ENCODE measurements at places on chromosomes 5 and 9.

DNA sequence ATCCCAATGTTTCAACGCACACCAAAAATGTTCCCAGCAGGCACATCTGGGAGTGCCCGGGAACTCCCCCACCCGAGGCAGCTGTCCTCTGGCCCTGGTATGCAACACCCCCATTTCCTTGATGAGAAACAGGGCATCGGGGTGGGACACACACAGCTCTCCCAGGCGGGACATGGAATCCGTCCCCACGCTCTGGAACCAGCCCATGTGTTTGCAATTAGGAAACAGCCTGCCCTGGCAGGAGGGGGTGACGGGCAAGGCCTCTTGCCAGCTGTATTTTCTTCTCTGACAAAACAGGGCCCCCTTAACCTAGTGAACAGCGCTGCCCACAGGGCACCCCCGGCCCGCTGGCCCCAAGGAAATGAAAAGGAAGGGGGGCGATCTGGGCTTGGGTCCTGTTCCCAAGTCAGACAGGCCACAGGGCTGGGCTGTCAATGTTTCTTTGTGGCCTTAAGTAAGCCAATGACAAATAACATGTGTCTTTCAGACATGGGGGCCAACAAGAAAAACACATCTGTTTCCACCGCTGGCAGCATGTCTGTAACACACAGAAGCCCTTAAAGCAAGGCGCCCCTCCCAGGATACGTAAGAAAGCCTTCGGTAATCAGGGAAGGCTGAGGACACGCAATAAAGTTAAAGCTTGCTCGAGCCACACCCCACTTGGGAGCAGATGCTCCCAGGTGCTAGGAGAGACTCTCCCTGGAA is 125.3 kb downstream of the ROR2 start:
- no peak for DNase-seq

DNA sequence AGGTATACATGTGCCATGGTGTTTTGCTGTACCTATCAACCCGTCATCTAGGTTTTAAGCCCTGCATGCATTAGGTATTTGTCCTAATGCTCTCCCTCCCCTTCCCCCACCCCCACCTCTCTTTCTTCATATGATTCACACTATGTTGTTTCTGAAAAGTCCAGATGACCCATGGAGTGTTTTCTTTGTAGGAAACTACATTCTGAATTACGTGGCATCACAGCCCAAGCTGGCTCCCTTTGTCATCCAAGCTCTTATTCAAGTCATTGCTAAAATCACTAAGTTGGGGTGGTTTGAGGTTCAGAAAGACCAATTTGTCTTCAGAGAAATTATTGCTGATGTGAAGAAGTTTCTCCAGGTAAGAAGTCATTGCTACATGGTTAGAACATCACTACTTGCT is 30.4 kb downstream of the RANBP17 start:
- no peak for DNase-seq

DNA sequence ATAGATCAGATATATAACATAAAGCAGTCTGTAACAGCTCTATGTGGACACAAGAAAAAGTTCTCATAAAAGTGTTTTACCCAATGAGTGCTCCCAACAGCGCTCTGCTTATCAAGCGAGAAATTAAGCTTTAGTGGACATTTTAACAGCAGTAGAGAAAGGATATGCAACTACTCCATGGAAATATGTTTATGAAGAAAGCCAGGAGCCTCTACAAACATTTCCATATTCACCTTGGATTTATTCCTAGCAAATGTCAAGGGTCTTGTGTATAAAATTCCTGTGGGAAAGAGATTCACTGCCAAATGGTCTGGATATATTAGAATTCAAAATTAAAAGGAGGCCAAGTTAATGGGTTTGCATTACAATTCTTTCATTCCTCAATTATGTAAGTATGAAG is 66.5 kb downstream of the DTWD2 start:
- no peak for DNase-seq

DNA sequence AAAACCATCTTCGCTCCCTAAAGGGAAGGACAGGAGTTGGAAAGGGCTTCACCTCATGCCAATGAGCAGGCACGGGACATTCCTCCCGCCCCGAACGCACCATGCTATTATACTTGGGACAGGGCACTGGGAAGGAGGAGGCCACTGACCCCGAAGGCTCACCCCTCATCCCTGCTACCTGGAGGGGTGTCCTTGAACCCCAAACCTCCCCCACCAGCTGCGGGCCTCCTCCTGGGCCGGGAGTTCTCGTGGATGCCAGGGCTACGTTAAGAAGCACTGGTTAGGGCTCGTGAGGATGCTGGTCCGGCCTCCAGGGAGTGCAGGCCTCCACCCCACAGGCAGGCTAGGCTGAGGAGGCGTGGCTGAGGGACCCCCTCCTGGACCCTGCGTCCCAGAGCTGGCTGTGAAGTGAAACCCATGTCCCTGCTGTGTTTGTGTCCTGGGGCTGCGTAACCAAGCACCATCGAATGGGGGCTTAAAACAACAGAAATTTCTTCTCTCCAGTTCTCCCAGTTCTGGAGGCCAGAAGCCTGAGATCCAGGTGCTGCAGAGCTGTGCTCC is 111.0 kb upstream of the SARDH start:
- DNase-seq: no peak

DNA sequence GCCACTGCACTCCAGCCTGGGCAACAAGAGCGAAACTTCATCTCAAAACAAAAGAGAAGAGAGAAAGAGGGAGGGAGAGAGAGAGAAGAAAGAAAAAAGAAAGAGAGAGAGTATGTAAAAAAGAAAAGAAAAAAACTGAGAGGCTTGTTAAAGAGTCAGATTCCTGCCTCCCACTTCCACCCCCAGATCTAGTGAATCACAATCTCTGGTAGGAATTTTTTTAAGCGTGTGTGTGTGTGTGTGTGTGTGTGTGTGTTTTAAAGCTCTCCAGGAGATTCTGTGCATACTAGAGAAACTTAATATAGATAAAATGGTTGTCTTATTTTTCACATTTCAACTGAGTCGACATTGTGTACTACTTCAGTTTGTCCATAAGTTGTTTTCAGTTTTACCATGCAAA is 32.0 kb downstream of the SAR1B start:
- no peak for DNase-seq

- DNase-seq: no peak
Observed at GRCh38 chr5:138936-139335, 47.0 kb downstream of the PLEKHG4B start.

GRCh38 chr5:154044099-154044498 is 5.3 kb downstream of the MFAP3 start:
- no peak for DNase-seq

DNA sequence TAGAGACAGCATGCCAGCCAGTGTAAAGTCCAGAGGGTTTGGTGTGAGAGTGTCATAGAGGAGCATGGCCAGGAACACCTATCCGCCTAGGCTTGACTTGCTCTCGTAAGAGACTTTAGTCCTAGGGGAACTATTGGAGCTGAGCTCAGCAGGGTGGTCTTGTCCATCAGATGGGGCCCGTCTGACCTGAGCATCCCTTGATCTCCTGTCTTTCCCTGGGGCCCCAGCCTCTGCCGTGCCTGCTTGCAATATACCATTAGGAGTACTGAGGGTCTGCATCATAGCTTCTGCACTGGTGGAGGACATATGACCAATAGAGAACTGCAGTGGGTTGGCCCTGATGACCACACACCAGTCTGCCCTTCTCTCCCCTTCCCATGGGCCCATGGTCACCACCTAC is 251.0 kb downstream of the TUSC1 start:
- DNase-seq: no peak
